ENCODE measurements at places on chromosomes 1 and 21.

- DNase-seq: no peak
These were observed 101.7 kb upstream of the HAO2 start for GRCh38 chr1:119266858-119267257.

- peak; percentile 62 for DNase-seq
These were observed 15.8 kb downstream of the ODF2L start for GRCh38 chr1:86380257-86380861.

DNA sequence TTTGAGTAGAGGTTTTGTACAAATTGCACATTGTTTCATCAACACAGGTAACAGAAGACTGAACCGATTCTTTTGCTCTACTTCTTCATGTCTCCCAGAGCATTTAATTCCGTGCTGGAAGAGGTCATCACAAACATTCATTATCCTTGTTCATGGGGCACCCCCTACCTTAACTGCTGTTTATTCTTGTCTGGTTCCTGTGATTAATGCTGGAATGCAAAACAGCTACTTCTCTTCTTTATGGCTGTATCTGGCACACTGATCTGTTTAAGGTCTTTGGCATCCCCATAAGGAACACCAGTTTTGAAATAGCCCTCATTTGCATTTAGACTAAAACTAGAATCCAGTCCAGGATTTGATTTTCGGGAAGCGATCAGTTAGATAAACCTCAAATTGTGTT is 42.2 kb downstream of the NTNG1 start:
- DNase-seq: no peak

DNA sequence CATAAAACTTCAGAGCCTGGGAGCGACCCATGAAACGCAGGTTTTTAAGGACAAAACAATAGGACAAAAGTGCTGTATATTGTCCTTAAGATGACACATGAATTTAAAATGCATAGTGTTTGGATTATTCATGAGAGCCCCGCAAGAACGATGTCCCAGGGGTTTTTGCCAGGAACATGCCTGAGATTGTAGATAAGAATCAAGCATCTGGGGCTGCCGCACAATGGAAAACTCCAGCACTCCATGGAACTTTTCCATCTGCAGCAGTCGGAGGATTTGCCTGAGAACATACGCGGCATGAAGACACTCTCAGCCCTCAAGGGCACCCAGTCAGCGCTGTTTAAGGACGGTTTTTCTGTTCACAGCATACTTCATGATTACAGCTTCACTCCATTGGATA is 5.3 kb upstream of the ERG start:
- peak; percentile 4 for DNase-seq

- DNase-seq: no peak
These were observed 49.2 kb upstream of the NTPCR start for GRCh38 chr1:232901255-232901654.

DNA sequence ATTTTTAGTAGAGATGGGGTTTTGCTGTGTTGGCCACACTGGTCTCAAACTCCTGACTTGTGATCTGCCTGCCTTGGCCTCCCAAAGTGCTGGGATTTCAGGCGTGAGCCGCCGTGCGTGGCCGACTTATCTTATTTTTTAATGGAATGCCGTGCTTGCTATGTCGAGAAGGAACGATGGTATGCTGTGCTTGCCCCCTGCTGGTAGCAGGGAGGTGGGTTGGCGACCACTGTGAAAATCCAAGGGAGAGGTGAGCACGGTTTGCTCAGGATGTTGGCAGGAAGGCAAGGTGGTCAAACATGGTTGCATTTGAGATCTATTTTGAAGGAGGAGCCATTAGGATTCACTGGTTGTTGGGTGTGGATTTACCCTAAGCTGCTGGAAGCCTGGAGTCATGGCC is 45.8 kb upstream of the RCC2 start:
- no peak for DNase-seq

GRCh38 chr1:15007842-15008241 is 145.7 kb upstream of the TMEM51 start:
- no peak for DNase-seq

DNA sequence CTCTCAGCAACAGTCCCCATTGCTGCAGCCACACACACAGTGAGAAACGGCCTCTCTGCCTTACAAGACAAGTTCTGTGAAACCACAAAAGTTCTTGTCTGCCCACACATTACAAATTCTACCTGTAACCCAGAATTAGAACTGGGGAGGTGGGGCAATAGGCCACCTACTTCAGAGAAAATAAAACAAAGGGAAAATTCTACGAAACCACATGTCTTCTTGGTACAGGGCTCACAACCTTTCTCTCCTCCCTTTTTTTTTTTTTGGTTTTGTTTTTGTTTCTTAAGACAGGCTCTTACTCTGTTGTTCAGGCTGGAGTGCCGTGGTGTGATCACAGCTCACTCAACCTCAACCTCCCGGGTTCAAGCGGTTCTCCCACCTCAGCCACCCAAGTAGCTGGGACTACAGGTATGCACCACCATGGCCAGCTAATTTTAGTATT is 30.2 kb downstream of the LPAR3 start:
- no peak for DNase-seq

- DNase-seq: no peak
These were observed 26.3 kb downstream of the GADD45A start for GRCh38 chr1:67711158-67711854.

GRCh38 chr21:36040389-36040788 is 19.9 kb downstream of the SETD4 start:
- DNase-seq: no peak

GRCh38 chr1:235278915-235279292 is 49.1 kb downstream of the ARID4B start:
- no peak for DNase-seq

DNA sequence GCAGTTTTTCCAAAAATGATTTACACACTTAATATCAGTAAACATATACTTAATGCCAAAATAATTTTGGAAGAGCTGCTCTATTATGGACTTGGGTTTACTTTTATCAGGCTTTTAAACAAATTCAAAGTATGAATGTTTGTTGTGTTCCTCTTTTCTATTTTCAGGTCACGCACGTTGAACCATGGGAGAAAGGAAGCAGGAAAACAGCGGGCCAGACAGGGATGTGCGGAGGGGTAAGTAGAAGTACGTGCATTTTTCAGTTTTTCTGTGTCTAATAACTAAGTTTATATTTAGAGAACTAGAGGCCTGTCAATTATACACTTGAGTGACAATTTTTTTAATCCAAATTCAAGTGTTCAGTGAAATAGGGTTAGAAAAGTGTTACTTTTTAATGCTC is 3.4 kb downstream of the PRPF38B start:
- no peak for DNase-seq

DNA sequence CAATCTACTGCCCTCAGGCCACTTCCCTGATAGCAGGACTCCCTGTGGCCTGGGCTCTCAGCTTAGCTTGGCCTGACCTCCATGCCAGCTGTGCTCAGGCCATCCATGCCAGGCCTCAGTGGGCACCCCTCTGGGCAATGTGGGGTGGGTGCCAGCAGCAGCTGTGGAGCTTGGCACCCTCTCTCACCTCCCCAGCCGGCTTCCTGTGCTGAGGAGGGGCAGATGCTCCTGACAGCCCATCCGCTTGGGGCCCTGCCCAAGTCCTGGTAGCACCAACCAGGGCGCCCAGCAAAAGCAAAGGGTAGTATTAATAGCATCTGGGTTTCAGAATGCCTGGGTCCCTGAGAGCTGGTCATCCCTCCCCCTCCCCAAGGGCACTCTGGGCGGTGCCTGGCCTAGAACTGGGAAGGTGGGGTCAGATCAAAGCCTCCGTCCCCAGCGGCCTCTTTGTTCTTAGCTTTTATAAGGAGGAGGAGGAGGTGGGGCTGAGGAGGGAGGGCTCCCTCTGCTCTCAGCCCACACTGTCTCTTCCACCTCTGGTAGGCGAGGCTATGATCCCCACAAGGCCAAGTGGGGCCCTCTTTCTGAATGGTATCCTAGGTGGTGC is 6.1 kb downstream of the EFNA4 start:
- no peak for DNase-seq
